ENCODE measurements at places on chromosomes 3 and 15.
A peak's percentile ranks its signal among the peaks of the same experiment; 100 is the strongest.

DNA sequence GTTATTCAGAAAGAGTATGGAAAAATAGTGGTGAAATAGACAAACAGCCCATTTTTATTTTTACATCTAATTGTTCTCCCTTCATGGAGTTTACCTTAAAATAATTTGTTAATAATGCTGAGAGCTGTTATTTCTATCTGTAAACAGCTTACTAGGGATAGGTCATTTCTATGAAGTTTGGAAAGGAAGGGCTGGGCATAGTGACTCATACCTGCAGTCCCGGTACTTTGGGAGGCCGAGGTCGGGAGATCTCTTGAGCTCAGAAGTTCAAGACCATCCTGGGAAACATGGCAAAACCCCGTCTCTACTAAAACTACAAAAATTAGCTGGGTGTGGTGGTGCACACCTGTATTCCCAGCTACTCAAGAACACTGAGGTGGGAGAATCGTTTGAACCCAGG, 624.3 kb upstream of the LMCD1 start:
- no peak for DNase-seq

- DNase-seq = no peak
Measured at GRCh38 chr3:50936389-50936788, 261.7 kb downstream of the DOCK3 start.

DNA sequence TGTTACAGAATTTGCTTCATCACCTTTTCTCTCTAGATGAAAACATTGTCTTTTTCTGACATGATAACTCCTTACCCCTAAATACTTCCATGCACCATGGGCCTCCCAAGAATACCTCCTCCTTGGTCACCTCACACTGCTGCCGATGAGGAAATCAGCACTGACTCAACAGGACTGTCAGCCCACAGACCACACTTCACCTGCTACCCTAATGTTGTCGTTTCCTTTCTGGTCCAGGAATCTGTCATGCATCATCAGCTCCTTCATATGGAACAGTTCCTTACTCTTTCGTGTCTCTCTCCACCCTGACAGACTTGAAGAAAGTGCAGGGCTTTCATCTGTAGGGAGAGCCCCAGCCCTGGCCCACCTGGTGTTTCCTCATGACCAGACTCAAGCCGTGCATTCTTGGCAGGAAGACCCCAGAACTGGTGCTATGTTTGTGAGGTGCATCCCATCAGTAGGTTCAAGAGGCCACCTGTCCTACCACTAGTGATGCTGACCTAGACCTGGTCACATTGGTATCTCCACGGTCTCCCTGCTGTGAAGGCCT, 41.1 kb upstream of the PLXNA1 start:
- no peak for DNase-seq

DNA sequence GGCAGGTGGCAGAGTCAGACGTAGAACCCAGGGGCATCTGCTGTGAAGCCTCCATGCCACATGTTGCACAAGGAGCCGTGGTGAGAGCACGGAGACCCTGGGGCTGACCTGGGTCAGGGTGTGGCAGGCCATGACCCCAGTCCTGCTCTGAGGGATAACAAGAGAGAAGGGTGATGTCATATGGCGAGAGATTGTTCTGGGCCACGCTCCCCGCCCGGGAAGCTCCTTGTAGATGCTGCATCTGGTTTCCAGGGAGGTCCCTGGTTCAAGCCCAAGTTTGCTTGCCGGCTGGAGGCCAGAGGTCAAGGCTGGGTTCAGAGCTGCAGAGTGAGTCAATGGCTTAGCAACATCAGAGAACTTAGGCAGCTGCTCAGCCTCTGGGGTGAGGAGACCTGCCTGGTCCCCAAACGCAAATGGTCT, 17.3 kb downstream of the FGD5 start:
- no peak for DNase-seq

GRCh38 chr3:37779289-37780152, 82.2 kb upstream of the CTDSPL start:
- no peak for DNase-seq

DNA sequence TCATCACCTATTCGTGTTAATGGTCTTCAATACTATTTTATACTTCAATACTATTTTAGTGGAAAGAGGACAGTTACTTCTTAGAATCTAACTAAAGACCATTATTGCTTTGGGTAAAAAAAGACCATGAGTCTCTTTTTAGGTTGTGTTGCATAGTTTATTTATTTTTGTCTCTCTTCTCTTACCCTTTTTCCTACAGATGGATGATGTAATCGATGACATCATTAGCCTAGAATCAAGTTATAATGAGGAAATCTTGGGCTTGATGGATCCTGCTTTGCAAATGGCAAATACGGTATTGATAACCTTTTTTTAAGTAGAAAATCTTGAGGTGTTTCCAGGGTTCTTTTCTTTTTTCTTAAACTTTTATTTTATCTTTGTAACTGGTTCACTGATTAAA, 58.5 kb upstream of the SAMMSON start:
- no peak for DNase-seq

DNA sequence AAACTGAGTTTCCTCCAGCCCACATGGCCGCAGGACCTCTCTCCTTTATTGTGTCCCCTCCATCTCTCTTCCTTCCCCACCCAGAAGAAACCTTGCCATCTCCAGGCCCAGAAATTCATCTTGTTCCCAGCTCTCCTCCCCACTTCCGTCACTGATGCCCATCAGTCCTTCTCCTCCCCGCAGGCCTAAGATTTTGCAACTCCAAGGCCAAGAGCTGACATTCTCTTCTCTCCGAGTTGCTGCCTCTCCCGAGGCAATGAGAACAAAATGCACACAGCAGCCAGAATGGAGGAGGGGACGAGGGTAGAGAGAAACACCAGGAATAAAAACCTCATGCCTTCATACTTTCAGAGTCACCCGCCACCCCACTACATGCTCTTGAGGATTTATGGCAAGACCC, 526.5 kb upstream of the PROK2 start:
- DNase-seq = no peak

GRCh38 chr3:52404391-52404790, 40.5 kb downstream of the SEMA3G start:
- no peak for DNase-seq

DNA sequence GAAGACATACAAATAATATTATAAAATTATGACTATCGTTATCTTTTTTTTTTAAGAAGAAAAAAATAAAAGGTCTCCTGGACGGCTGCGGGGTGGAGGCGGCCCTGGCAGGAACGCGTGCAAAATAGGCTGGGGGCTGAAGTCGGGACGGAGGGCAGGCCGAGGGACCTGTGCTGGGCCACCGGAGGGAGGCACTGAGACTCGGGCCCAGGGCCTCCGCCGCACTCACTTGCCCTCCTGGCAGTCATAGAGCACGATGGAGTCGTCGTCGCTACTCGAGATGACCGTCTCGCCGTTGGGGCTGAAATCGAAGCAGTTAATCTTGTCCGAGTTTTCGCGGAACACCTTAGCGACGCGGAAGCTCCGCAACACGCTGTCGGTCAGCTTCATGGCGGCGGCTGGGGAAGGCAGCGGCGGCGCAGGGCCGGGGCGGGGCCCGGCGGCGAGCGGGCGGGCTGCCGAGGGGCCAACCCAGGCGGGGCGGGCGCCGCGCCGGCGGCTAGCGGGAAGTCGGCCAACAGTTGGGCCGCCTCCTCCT, 408 bp downstream of the WDR82 start:
- peak; percentile 54 for DNase-seq

- DNase-seq = no peak
Measured at GRCh38 chr3:187946163-187946691, 201.0 kb upstream of the BCL6 start.

GRCh38 chr15:92580521-92580920, 75.1 kb downstream of the FAM174B start:
- DNase-seq = no peak

DNA sequence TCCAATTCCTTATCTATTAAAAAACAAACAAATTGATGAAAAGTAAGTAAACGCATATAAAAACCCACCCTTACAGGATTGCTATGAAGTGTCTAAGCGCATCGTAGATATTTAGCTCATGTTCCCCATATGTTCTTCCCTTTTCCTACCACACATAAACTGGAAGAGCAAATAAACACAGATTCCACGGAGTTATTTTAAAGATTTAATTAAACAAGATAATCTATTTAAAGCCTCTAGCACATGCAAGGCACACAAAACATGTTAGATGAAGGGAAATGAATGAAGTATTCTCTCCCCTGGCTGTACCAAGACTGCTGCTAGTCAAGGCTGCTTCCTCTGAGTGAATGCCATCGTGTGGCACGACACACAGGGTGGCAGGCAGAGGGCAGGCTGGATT, 78.4 kb upstream of the FGF12 start:
- DNase-seq = no peak

DNA sequence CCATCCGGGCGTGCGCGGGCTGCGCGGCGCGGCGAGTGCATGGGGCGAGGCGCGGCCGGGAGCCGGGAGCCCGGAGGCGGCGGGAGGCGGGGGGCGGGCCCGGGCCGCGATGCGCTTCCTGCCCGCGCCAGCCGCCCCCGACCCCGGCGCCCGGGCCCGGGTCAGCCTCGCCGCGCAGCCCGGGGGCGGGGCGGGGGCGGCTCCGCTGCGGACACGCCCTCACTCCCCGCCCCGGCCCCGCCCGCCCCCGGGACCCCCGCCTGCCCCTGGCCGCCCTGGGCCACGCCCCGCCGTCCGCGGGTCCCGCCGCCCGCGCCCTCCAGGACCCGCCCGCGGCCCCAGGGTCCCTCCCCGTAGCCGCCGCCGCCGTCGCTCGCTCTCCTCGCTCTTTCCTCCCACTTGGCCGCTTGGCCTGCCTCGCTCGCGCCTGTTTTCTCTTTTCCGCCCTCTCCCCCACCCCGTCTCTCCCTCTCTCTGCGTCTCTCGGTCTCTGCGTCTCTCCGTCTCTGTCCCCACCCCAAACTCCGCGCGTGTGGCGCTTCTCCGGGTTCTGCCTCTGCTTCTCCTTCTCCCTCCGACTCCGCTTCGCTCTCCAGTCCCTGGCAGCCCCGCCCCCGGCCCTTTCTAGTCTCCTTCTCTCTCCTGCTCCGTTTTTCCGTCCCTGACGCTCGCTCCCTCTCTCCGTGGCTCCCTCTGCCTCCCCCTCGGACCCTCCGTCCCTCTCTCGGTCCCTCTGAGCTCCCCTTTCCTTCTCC, at the start of gene PLXND1:
Gene PLXND1, minus strand, starts transcription at position 41 of the 755 bp plus-strand sequence. Its CDS starts 37 bp downstream, at position 4.
- no peak for DNase-seq
